ENCODE measurements at places on chromosomes 2 and 18.

DNA sequence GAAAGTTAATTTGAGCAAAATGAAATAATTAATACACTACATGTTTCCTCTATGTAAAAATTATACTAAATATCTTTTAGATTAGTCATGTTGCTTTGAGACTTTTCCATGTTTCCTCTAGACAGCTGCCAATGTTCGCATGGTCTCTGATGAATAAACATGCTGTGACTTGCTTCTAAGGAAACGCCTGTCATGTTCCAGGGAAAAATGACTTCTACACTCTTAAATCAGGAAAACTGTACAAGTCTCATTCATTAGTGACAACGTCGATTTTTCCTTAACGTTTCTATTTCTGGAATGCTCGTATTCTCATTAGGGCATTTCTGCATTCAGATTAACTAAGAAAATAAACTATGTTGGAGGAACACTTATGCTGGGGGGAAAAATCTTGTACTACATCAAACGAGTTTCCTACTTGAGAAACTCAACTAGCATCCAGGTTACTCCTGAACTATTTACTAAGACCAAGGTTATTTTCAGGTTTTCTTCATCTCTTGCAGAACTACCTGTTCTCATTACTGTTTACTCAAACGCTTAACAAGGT, 1.6 kb downstream of the COBLL1 start:
- DNase-seq, result no peak

DNA sequence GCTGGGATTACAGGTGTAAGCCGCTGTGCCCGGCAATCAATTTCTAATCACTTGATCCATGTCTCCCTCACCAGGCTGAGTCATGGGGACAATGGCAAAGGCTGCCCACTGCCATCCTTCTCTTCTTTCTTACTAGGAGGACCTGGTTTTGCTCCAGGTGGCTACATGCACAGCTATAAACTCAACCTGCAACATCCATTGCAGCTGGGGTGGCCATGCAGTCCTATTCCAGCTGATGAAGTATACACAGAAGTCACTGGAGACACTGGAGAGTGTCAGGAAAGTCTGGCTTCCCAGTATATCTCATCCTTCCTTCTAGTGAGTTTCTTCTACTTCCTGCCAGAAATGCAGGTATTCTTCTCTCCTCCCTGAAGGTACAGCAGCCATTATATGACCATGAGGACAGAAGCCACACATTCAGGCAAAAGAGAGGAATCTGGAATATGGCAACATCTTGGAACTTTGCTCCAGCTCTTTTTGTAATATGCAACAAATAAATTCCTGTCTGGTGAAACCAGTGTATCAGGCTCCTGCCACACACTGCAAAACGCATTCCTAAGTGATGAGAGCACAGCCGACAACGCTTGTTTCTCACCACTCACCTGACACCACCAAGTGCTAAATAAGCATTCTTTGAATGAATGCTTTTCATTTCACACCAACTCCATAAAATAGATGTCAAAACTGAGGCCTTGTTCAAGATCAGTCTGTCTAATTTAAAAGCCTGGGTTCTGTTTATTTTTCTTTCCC, 32.3 kb downstream of the SCTR start:
- no peak for DNase-seq

- no peak for DNase-seq
These were observed 19.2 kb upstream of the AP1S3 start for GRCh38 chr2:223856584-223856983.

DNA sequence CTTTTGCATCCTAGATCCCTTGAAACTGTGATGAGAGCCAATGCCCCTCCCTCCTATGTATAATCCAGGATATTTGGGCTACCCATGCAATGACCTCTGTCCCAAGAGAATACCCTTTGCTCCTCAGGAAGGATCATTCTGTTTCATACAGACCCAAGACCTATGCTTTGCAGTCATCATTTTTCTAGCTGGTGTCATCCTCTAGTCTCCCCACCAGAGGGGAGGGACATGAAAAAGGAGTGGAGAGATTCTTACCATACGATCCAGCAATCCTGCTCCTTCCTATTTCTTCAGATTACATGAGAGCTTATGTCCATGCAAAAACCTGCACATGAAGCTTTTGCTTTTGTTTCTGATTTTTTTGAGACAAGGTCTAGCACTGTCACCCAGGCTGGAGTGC, 13.8 kb upstream of the GIGYF2 start:
- no peak for DNase-seq

- no peak for DNase-seq
These were observed 57.9 kb downstream of the BAZ2B start for GRCh38 chr2:159558479-159558878.

GRCh38 chr18:31101183-31102024, 817 bp downstream of the DSC2 start:
- DNase-seq, result no peak

DNA sequence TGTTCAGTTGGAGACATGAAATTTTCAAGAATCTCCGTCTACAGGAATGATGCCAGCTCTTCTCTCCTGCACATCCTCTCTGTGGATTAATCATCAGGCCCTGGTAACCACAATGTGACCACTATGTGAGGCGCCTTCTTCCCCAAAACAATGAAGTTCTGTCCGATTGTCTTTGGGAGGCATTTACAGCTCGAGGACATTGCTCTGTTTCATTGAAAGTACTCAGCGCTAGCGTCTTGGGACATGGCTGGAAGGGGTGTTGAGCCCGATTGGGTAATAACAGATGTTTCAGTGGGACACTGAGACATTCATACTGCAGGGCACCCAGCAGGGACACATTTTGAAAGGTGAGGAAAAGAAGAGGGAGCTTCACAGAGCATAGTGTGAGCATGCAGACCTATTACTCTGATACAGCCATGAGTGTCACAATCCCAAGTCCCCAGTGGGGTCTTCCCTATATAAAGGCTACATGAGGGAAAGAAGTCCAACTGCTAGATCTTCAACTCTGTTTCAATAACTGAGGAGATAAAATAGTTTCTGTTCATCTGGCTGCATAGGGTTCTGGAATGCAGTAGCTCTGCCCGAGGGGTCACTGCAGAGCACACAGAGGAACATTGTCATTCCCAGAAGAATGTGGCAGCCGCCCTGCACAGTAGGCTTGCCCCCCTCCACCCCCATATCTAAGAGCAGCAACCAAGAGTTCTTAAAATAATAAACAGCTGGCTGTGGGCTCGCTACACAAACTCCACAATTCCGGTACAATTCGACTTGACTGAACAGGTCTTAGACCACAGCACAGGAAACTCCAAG, 237.3 kb downstream of the OSR1 start:
- no peak for DNase-seq

GRCh38 chr18:70426818-70427217, 138.0 kb downstream of the SOCS6 start:
- DNase-seq, result no peak

GRCh38 chr2:239306274-239307220, 94.3 kb downstream of the HDAC4 start:
- no peak for DNase-seq

GRCh38 chr2:178225006-178225805, 30.9 kb downstream of the OSBPL6 start:
- DNase-seq, result no peak
